T-helper 9 cell (primary cell): ENCODE measurements at places on chromosomes 2 and 18.

DNA sequence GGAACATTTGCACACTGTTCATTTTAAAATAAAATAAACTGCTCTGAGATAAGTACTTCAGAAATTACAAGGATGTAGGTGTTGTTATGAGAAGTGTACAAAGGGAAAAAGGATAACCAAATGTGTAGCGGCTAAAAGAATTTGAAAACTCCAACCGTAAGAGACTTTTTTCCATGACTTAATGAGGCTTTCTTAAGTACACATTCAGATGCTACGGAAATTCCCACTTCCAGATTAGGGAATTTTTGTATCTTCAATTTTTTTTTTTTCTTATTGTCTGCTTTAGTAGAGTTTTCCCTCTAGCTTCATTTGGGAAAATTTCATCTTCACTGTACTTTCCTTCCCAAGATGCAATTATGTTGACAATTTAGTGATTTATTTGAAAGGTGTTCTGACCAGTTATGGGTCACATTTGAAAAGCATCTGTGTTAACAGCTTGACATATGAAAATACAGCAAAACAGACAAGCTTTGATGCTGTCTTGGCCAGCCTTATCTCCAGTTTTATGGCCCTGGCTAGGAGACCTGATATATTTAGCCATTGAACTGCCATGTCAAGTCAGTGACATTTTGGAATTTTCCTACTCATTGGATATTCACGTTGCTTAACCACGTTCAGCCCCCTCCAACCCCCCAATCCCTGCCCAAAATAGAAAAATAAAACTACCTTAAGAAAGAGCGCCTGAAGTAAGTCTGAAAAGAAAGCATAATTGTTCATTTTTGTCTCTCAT is 105.6 kb downstream of the FEZ2 start:
- DNase-seq, result no peak

DNA sequence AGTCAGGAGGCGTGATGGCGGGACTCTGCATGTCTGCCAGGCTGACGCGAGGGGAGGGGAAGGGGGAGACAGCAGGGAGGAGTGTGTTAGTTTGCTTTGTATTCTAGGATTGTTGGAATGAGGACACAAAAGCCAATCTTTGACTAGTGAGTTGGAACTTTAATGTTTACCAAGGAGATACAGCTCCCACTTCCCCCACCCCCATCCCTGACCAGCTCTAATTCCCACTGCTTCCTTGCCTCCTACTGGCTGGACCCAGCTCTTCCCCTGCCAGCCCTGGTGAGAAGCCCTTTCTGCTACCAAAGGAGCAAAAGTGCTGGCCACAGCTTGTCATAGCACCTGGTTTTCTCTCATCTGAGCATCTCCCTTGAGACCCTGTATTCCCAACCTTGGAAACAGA is 84.5 kb downstream of the CELF4 start:
- DNase-seq, result no peak

GRCh38 chr2:157818227-157818626 is 57.9 kb downstream of the ACVR1 start:
- no peak for DNase-seq

DNA sequence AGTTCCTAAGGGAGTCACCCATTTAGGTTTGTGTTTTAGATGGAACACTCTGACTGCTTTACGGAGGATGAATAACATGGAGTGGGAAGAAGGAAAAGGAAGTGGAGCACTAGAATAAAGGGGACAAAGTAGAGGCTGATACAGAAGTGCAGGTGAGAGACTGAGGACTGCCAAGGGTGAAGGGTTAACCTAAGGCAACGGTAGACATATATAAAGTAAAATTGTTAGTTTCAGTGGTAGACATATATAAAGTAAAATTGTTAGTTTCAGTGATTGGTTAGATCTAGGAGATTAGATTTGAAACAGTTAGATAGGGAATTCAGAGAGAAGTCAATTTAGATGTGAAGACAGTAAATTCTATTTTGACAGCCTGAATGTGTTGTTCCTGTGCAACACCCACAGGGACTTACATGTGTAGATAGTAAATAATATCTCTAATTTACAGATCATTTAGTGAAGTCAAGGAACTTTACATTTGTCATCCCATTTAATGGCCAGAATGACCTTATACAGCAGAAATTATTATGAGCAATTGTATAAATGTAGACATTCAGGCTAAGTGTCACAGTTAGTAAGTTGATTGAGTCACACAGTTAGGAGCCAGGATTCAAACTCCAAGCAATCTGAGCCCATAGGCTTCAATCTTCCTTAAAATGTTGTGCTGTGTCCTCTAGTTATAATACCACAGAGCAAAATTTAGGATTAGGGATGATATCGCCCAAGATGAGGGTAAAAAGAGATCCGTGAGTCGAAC is 270.8 kb upstream of the UBE2E3 start:
- no peak for DNase-seq

- DNase-seq, result no peak
Observed at GRCh38 chr2:3348767-3349166, 28.9 kb downstream of the EIPR1 start.

- DNase-seq, result no peak
Observed at GRCh38 chr2:150062416-150062815, 425.1 kb downstream of the RND3 start.

DNA sequence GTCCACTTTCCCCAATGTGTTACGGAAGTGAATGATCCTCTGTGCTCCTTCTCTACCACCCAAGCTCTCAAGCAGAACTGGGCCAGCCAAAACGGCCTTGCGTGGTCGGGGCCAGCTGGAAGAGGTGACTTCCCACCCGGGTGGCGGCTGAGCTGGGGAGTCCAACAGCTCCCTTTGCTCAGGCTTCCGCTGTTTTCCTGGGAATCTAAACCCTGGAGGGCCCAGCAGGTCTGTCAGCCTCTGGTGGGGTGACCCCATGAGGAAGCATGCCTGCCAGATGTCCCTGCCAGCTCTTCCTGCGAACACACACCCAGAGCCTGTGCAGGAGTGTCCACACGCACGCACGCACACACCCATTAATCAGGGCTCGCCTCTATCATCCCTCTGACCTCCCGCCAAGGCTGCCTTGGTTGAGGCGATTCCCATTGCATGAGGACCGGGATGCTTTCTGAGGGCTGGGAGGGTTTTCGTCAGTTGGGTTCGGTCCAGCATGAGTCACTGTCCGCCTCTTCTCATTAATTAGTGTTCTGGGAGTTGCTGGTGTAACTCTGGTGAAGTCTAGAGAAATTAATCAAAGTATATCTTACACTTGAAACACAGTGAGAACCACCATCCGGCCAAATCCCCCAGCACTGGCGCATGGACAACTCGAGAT is 90.6 kb downstream of the TWIST2 start:
- no peak for DNase-seq

GRCh38 chr2:47069628-47070154 is 85.4 kb downstream of the STPG4 start:
- DNase-seq, result no peak

DNA sequence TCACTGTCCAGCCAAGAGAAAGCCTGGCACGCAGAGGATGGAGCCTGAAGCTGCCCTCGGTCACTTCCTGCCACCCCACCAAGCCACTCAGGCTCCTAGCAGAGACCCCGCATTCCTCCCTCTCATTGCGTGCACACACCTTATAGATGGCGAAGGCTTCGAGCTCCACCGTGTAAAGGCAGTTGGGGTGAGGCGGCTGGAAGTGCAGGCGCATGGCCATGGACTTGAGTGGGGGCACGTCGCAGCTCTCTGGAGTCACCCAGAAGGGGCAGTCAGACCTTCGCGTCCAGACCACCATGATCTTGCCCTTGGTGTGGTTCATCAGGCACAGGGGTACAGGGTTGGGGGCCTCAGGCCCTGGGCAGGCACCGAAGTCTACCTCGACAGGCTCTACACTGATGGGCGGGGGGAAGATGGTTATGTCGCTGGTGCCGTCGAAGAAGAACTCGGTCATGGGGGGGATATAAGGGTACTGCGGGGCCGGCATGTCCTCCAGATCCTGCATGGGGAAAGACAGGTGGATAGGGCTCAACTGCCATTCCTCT is 13.7 kb downstream of the CFAP65 start:
- no peak for DNase-seq
